ENCODE measurements at places on chromosomes 5 and 9. TPM values are rescaled to one million over a fixed set of nuclear protein-coding genes. Genes with fewer than 3 reads are reported as not detected.
A peak's percentile ranks its signal among the peaks of the same experiment; 100 is the strongest.

The BASP1 gene
- polyA plus RNA-seq, result 40.8 TPM

The PCDHB14 gene
- polyA plus RNA-seq, result 8.2 TPM

DNA sequence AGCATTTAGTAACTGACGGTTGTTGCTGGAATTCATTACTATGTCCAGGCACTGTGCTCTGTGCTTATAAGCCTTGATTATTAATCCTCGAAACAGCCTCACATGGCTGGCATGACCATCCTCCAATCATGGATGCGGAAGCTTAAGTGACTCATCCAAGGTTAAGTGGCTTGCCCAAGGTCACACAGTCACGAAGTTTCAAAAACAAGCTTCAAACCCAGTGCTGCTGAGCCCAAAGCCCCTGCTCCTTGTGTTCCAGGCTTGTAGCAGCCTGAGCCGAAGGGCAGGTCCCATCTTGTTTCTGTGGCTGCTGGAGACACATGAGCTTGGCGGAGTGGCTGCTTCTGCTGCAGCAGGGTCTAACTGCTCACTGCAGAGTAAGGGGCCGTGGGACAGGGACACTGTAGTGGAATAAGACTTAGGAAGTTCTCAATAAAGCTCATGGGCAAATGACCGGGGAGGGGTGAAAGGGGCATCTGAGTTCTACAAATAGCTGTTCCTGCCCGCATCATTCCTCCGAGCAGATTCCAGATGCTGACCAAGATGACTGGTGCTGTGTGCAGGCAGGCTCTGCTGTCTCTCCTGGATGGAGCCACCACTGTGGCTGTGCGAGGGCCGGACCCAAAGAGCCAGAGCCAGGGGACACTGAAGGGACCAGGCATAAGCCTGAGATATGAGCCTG, 32.4 kb downstream of the WHRN start:
- DNase-seq, result no peak

DNA sequence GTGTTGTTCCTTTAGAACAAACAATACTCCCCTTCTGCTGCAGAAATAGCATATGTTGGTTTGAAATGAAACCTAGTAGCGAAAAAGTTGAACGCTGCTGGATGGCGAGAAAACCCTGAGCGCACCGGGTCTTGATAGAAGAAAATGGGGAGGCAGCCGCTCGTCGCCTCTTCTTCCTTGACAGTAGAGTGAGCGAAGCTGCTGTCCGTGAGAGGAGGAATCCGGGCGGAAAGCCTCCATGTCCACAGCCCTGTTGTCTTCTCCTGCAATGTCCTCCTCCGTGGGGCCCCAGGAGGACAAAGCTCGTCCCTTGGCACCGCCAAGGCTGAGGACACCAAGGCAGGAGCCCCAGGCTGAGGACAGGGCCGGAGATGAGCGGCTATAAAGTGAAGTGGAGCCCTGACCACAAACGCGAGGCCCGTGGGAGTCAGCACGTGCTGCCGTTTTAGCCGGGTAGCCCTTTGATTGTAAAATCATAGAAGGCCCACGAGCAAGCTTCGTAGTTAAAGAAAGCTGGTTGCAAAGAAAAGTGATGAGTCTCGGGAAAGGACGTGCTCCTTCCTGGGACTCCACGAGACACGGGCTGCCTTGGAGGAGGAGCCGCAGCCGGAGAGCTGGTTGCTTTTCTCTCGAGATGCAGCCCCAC, 35.6 kb downstream of the MRPL36 start:
- DNase-seq, result no peak

DNA sequence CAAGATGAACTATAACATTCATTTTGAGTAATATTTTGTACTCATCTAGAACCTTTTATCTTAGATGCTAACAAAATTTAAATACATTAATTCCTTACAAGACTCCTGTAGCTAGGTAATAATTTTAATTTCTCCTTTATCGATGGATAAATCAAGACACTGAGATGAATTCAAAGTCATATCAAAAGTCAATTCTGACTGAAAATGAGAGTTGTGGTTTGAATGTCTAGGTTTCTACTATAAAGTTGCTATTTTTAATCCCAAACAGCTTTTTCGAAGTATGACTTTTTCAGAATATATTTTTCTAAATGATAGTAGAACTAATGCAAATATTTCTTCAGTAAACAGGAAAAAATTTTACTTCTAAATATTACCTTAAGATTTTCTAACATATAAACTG, 491.7 kb upstream of the FAM174A start:
- no peak for DNase-seq

DNA sequence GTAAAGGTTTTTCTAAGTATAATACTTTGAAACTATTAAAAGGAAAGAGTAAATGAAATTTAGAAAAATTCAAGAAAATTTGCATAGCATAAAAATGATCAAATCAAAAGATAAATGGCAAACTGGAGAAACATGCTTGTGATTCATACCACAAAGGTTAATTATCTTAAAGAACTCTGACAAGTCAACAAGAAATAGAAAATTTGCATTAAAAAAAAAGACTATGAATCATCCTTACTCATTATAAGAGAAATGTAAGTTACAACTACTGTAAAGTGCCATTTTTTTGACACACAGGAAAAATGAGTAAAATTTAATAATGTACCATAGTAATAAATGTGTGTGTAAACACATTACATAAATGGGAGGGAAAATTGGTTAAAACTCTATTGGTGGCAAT, 624.4 kb upstream of the C9orf72 start:
- no peak for DNase-seq

DNA sequence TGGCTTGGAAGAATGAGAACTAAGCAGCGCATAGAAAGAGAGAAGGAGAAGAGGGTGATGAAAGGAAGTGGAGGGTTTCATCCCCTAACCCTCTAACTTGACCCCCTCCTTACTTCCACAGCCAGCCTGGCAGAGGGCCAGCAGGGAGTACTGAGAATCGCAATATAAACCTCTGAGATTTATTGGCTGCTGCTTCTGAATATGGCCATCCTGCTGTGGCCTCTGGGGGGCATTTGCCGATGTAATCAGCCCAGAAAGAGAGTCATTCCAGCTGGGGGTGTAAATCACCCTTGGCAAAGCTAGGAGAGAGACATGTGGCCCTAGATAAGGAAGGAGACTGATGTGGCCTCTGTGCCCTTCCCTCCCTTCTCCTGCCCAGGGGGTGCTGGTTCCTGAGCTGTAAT, 960 bp upstream of the GFRA3 start:
- peak; percentile 52 for DNase-seq

GRCh38 chr9:112434487-112434886, 52.1 kb upstream of the KIAA1958 start:
- DNase-seq, result no peak
